ENCODE measurements at places on chromosomes 6 and 20.

DNA sequence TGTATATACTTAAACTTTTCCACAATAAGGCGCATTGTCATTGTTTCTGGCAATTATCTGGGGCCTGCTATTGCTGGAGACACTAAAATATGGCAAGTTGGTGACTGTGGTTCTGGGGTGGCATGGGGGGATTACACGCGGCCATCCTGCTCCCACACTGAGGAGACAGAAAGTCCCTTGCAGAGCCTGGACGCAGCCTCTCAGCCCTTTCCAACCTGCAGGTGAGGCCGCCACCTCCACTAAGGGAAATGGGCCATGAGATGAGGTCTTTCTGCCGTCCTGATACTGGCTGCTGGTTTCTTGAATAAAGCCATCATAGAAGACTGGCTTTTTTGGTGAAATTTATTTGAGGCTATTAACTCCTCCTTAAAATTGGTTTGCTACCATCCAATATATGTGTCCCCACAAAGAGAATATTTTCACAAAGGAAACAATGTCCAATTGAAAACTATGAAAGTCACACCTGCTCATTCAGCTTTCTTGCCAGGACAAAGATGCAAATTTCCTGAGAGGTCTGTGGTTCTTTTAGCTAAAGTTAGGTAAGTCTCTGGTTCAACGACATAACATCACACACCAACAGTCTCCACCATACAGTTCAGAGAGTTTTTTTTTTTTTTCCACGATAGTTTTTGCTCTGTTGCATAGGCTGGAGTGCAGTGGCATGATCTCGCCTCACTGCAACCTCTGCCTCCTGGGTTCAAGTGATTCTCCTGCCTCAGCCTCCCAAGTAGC is 13.0 kb downstream of the TXNDC5 start:
- no peak for DNase-seq

DNA sequence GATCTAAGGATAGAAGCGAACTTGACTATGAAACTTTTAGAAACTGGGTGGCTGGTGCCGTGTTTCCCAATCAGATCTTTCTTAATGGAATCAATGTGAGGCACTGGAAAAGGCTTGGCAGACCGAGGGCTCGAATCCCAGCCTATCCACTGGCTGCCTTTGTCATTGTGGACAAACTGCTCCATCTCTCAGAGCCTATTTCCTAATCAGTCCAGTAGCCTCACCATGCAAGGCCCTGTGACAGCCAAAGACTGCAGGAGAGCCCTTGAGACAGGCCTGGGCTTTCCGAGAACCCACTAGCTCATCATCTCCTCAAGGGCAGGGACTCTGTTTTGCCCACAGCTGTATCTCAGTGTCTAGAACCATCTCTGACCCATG is 43.4 kb downstream of the SPDEF start:
- no peak for DNase-seq

DNA sequence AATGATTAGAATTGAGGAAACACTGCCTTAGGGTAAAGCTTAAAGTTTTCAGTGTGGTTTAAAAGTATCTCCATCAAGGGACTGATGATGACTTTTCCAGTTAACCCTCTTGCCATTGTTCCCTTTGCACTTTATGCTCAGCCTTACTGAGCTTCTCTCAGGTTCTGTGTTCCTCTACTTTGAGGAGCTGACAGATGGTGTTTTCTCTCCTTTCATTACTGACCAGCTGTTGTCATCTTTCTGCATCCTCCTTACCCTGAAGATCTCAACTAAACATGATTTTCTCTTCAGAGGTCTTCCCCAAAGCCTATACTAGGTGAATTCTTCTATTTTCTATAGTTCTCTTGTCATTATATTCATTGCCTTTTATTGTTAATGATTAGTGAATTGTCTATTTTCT is 475.6 kb upstream of the SYNCRIP start:
- DNase-seq, result no peak

DNA sequence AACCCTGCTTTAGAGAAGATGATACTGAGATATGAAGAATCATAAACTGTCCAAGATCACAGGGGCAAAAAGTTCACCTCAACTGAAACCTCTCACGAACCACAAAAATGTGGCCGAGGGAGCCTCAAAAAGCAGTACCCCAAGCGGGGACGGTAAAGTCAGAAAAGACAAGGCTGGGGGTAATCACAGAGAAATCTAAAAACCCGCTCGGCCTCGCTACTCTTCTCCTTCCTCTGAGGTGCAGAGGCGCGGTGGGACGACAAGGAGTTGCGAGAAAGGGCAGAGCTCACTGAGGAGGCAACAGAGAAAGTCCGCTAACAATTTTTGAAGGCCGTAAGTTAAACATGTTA is 356 bp upstream of the IRAK1BP1 start:
- no peak for DNase-seq

- no peak for DNase-seq
Observed at GRCh38 chr6:36290668-36291620, 21.1 kb downstream of the PNPLA1 start.

All from muscle of arm (tissue), 14 donors.